ENCODE measurements at places on chromosomes 6 and 20. TPM values are rescaled to one million over a fixed set of nuclear protein-coding genes. Genes with fewer than 3 reads are reported as not detected.

Gene SLC17A1
- total RNA-seq, result not detected

Gene PAX1
- not detected for total RNA-seq

Gene SLC32A1
- not detected for total RNA-seq

Gene LRRC73
- 0.36 TPM for total RNA-seq

Gene MYBL2
- not detected for total RNA-seq

Gene MCCD1
- total RNA-seq, result not detected

Gene TP53TG5
- 0.36 TPM for total RNA-seq

Gene BHLHE23
- not detected for total RNA-seq

DNA sequence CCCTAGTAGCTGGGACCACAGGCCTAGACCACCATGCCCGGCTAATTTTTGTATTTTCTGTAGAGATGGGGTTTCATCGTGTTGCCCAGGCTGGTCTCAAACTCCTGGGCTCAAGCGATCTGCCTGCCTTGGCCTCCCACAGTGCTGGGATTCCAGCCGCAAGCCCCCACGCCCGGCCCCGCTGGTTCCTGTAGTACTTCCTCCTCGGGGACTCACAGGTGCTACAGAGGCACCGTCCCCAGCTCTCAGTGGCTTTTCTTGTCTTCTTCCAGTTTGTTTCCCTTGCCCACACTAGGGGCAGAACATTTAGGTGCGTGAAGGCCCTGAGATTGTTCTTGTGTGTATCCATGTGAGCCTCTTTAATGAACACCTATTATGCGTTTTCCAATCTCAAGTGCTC, 773 bp upstream of the ZBP1 start:
- no peak for DNase-seq

GRCh38 chr20:48686238-48687116, 141.3 kb downstream of the PREX1 start:
- DNase-seq, result no peak

DNA sequence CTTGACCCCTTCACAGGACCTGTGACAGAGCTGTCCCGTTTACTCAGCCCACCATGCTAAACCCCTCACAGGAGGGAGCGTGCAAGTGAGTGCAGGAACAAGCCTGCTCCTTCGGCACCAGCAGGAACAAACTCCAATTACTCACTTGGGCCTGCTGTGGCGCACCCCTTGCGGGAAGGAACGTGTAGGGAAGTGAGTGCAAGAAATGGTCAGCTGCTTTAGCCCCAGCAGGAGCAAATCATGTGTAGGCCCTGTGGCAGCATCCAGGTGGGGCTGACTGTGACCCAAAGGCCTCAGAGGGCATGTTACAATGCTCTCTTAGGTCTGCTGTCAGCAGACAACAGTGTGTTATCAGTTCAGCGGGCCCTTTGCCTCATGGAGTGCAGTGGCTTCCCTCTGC, 574.4 kb downstream of the PRKN start:
- no peak for DNase-seq

GRCh38 chr6:107730106-107730505, 94.0 kb downstream of the SCML4 start:
- DNase-seq, result no peak

DNA sequence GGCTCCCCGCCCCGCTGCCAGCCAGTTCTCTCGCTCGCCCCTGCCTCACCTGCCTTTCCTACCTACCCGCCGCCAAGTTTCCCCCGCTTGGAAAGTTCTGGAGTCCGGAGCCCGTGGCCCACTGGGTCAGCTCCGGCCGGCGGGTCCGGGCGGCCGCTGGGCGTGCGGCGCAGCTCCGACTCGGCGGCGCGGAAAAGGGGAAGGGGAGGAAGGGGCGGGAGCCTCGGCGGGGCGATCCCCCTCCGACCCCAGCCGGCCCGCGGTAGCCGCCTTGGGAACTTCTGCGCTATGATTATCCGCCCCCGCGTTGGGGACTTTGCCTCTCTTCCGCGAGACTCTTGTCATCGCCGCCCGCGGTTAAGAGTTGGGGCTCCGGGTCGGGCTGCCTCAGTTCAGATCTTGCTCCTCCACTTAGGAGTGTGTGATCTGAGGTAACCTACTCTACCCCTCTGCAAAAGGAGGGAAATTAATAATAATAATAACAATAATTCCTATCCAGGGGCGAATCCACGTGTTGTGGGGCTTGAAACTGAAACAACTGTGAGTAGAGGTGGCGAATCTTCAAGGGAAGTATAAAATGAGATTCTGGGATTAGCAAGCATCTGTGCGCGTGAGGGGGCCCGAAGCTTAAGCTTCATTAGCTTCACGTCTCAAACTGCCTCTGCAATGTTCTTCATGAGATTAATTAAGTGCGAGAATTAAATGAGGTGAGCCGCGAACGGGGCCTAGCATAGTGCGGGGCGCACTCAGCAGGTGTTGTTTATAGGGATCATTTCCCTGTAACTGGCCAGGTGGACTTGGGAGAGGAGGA, 30.8 kb downstream of the SF3B5 start:
- DNase-seq, result peak; percentile 70

GRCh38 chr6:44951253-44951747, 376.8 kb upstream of the RUNX2 start:
- no peak for DNase-seq

DNA sequence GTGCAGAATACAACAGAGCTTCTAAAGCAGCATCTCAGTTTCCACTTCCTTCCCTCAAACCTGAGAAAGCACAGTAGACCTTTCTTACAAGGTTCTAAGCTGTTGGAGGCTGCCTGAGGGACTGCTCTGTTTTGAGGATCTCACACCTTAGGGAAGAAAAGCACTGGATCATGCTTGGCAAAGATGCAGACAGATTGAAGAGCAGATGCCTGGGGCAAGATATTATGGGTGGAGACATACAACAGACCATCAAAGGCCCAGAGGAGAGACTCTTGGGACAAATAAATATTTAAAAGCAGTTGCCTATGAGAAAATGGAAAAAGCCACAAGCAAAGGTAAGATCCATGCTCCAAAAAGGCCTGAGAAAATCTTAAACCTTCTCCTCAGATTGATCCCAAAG, 6.2 kb downstream of the ZNF337 start:
- no peak for DNase-seq

DNA sequence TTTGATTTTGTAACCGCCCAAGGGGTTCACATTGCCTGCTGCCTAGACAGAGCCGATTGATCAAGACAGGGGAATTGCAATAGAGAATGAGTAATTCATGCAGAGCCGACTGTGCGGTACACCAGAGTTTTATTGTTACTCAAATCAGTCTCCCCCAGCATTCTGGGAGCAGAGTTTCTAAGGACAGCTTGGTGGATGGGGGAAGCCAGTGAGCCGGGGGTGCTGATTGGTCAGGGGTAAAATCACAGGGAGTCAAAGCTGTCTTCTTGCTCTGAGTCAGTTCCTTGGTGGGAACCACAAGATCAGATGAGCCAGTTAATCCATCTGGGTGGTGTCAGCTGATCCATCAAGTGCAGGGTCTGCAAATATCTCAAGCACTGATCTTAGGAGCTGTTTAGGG, 60.0 kb upstream of the EZR start:
- no peak for DNase-seq

DNA sequence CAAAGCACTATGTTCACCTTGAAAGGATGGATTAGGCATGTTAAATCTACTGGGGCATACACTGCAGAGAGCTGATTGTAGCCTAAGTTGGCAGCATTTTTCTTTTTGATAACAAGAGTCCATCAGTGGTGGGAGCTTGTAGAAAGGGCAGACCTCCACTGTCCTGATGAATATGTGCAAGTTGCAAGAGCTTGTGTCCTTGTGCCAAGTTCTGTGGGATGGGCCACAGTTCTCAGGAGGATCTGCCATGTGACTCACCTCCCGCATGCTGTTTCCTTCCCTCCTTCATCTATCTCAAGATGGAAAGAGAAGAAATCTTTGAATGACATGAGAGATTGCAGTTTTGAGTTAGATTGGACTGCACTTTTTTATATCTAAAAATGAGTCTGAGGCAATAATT, 58.3 kb upstream of the GGTLC1 start:
- no peak for DNase-seq

GRCh38 chr6:39793516-39793915, 1.3 kb downstream of the DAAM2 start:
- no peak for DNase-seq

GRCh38 chr6:35165630-35166071, 24.5 kb upstream of the TCP11 start:
- DNase-seq, result no peak

DNA sequence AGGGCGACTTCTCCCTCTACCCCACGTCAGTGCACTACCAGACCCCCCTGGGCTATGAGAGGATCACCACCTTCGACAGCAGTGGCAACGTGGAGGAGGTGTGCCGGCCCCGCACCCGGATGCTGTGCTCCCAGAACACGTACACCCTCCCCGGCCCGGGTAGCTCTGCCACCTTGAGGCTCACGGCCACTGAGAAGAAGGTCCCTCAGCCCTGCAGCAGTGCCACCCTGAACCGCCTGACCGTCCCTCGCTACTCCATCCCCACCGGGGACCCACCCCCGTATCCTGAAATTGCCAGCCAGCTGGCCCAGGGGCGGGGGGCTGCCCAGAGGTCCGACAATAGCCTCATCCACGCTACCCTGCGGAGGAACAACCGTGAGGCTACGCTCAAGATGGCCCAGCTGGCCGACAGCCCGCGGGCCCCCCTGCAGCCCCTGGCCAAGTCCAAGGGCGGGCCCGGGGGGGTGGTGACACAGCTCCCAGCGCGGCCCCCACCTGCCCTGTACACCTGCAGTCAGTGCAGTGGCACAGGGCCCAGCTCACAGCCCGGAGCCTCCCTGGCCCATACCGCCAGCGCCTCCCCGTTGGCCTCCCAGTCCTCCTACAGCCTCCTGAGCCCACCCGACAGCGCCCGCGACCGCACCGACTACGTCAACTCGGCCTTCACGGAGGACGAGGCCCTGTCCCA, 57.5 kb upstream of the TMEM181 start:
- no peak for DNase-seq

GRCh38 chr20:46307139-46307998, 929 bp downstream of the CDH22 start:
- peak; percentile 74 for DNase-seq

GRCh38 chr6:35724059-35724458, 12.8 kb upstream of the ARMC12 start:
- DNase-seq, result no peak

DNA sequence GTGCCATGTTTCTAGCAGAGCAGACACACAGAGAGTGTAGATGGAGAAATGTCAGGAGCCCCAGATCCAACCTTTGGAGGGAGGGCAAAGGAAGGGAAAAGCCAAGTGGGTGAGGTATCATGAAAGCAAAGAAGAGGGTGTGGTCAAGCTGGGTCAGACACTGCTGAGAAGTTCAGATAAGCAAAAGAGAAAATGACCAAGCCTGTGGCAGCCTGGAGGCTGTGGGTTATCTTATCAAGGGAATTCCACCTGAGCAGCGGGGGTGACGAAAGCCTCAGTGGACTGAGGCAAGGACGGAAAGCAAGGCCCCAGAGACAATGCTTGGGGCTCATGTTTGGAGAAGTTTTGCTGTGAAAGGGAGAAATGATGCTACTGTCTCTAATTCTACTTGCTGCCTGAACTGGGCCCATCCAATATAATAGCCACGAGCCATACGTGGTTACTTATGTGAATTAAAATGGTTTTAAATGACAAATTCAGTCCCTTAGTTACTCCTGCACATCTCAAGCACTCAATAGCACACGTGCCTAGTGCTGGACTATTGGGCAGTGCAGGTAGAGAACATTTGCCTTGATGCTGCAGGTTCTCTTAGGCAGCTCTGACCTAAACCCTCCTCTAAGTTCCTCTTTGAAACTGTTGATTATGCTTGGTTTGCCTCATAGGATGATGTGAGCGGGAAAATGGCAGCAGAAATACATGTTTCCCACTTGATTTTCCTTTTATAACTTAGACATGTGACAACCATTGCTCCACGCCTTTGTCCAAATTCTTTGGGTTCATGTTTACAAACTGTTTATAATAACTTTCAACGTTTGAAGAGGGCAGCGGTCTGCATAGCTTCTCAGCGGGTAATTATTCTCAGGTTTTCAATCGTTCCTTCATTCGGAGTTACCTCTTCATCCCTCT, 63.7 kb downstream of the SLC22A23 start:
- DNase-seq, result no peak

GRCh38 chr6:74181471-74181870, 485.5 kb downstream of the CD109 start:
- DNase-seq, result no peak

GRCh38 chr6:15474196-15474595, 188.6 kb downstream of the DTNBP1 start:
- no peak for DNase-seq

DNA sequence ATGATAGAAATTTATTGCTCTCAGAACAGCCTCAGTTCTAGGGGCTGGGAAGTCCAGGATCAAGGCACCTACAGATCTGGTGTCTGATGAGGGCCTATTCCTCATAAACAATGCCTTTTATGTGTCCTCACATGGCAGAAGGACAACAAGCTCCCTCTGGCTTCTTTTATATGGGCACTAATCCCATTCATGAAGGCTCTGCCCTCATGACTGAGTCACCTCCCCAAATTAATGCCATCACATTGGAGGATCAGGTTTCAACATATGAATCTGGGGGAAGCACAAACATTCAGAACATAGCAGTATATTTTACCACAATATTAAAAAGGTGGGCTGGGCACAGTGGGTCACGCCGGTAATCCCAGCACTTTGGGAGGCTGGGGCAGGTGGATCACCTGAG, 58.5 kb upstream of the CCN6 start:
- DNase-seq, result no peak

DNA sequence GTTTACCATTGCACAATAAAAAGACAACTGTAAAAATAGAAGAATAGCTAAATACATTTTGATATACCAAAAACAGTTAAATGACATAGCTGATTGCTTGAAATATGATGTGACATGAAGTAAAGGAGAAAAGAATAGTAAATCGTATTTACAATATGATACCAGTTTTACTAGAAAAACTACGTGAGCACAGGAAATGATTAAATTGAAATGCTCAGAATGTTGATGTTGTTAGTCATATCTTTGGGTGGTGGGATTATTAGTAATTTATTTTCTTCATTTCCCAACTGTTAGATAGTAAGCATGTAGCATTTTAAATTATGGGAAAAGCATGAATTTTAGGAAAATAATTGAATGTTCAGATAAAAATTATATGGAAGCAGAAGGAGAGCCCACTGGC, 268.3 kb upstream of the TAB2 start:
- no peak for DNase-seq
